ENCODE measurements at places on chromosomes 3 and 15.

GRCh38 chr3:32202496-32202895 lies 36.0 kb upstream of the CMTM8 start:
- ATAC-seq = no peak

DNA sequence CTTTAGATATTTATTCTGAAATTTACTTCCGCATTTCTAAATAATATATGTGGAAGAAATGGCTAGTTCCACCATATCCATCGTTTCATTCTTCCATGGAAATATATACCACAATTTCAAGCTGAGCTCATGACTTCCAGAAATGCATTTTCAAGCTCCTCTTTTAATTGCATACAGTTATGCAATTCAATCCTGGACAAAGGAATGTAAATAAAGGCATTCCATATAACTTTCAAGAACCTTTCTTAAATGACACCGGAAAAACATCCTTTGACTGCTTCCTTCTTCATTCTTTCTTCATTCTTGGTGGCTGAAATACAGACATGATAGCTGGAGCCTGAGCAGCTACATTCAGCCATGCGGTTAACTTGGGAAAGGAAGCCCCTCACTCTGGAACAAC lies 185.2 kb upstream of the GADL1 start:
- no peak for ATAC-seq

DNA sequence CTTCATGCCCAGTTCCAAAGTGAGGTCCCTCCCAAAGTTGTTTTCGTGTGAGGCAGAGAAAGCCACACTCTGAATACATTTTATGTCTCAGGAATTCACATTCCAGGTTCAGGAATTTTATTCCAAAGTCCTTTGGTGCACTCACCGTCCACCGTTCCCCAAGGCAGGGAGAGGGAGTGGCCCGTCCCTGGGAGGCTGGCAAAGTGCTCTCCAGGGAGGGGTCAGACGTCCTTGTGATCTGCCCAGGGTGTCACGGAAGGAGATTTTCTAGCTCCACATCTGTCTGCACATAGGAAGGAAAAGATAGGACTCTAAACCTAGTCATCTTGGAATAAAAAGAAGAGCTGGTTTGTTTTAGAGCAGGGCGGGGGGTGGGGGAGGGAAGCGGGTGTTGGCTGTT lies 47.9 kb downstream of the KLF13 start:
- ATAC-seq = no peak

DNA sequence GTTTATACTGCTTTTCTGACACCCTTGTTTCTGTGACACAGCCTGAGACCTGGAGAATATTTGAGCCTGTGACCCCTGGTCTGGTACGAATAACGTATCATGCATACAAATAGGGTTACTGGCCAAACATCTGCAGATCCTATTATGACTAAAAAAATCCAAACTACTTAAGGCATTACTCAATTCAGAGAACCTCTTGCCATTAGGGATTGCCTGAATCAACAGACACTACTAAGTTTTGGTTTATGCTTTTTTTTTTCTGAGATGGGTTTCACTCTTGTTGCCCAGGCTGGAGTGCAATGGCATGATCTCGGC lies 35.4 kb downstream of the OSBPL10 start:
- ATAC-seq = no peak

GRCh38 chr3:98557324-98558010 lies 25.7 kb downstream of the GPR15 start:
- ATAC-seq = peak; percentile 93

DNA sequence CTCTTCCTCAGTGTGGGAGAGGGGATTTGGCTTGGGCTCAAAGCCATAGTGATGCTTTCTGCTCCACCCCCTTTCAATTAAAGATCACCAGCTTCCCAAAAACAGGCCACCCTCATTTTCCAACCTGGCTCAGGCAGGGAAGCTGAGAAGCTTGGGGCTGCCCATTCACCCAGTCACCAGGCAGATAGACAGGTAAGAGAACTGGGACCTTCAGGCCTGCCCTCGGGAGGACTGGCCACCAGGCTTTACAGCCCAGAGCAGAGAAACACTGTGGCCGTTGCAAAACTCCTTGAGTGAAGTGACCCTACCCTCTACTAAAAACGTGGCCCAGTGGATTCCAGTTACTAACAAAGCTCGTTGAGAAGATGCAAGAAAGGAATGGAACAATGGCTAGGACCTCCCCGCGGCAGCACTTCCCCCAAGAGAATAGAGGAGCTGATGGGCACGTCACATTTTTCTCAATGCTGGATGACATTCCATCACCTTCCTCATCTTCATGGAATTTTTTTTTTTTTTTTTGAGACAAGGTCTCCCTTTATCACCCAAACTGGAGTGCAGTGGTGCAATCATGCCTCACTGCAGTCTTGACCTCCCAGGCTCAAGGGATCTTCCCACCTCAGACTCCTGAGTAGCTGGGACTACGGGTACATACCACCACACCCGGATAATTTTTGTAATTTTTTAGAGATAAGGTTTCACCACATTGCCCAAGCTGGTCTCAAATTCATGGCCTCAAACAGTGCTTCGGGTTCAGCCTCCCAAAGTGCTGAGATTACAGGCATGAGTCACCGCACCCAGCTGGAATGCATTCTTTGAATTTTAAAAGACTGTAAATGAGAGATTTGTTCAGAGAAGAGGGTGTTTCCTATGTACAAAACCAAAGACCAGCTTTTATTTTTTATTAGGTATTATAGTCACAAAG lies 37.9 kb downstream of the LIPC start:
- ATAC-seq = peak; percentile 55

DNA sequence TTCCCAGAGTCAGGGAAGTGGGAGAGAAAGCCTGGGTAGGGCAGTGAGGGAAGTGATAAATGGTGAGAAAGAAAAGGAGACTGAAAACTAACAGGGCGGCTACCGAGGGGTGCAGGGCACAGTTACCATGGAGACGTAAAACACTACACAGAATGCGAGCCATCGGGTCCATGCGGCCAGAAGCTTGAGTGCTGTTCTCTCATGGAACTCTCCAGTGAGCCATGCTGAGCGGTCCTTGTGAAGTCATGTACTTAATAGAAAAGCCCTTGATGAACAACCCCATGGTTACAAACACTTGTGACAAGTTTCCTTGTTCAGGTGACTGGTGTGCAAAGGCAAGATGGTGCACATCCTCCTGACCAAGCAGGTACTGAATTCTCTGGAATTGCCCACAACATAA lies 3.7 kb upstream of the PLA2G4F start:
- no peak for ATAC-seq

- ATAC-seq = no peak
Measured at GRCh38 chr3:17182166-17182565, 297.4 kb downstream of the PLCL2 start.

GRCh38 chr3:102237838-102238237 lies 197.0 kb upstream of the ZPLD1 start:
- no peak for ATAC-seq

GRCh38 chr3:144692488-144692887 lies 720.9 kb downstream of the DIPK2A start:
- no peak for ATAC-seq

- peak; percentile 58 for ATAC-seq
Measured at GRCh38 chr3:40588406-40588805, 63.6 kb downstream of the ZNF621 start.

- ATAC-seq = peak; percentile 7
Measured at GRCh38 chr15:31344823-31345605, 18.4 kb downstream of the KLF13 start.

DNA sequence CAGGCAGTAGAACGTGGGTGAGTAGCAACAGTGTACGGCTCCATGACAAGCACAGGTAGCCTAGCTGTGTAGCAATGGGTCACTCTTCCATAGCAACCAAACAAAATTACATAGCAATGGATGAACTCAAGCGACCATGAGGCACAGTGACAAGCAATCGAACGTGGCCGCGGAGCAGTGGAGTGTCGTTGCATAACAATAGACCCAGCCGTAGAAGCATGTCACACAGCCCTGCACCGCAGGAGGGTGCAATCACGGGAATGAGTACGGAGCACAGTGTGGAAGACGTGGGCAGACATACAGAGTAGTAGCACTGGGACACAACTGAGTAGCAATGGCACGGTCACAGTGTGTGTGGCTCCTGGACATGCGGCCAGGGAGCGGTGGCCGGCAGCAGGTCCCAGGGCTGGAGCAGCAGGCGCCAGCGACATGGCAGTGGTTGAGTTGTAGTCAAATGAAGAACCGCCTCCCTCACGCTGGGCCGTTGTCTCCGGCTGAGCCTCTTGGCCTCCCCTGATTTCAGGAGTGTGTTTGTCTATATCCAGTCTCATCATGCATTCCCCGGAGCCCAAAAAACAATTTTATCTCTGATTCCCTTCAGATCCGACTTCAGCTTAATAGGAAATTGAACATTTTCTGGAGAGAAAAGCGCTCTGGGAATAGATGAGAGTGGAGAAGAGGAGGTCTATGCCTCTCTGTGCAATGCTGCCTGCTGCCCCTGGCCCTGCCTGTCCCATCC lies 64.1 kb downstream of the CCDC33 start:
- no peak for ATAC-seq

GRCh38 chr15:48330105-48330785 lies 984 bp upstream of the DUT start:
- no peak for ATAC-seq

DNA sequence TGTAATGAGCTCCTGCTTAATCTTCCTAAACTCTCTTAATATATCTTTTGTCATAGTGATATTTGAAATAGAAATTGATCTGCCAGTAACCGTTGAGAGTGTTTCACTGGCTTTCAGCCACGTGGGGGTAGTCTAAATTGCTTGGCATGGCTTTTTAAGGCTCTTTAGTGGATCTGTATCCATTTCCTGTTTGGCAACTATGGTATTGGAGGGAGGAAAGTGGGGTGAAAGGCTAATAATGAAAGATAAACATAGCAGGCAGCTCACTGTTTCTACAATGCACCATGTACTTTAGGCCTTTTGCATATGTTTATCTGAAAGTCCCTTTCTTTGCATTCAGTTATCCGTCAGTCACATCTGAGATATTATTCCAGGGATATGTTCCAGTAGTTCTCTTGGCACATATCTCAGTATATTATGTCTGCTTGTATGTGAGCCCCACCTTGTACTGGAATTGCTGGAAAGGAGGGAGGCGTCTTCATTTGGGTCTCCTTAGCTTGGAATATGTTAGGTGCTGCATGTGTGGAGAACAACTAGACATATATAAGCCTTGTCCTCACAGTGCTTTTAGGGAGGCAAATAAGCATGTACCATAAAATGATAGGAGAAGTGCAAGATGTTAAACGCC lies 10.8 kb downstream of the TOPAZ1 start:
- ATAC-seq = no peak
